ENCODE measurements at places on chromosomes 1 and 21.

DNA sequence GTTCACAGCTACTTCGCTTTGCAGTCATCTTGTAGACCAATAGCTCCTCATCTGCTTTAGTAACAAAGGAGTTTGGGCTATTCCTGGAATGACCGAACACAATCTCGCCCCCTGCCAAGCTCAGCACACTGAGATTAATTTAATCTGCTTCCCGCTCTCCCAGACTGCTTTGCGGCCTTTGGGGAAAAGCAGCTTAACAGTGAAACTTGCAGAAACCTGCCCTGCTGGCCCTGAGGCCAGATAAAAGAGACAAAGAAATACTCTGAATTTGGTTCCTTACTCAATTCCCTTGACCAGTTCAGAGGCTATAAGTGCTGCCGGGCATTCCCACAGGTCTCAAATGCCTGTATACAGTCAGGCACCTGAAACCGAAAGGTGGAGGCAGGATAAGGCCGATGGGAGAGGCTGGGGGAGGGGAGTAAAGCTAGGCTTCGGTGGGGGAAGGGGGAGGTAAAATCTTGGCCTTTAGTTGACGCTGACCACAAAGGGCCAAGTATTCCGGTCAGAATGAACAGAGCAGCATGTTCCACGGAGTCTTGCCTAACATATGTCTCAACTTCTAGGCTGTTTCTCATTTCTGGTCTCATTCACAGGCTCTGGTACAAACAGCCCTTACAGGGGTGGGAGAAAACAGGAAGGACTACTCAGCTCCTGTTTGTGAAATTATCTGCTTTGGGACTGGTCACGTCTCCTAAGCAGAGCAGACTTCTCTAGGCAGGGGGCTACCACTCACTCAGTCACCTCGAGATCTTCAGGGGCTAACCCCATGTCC lies 17.7 kb upstream of the A3GALT2 start:
- no peak for DNase-seq

DNA sequence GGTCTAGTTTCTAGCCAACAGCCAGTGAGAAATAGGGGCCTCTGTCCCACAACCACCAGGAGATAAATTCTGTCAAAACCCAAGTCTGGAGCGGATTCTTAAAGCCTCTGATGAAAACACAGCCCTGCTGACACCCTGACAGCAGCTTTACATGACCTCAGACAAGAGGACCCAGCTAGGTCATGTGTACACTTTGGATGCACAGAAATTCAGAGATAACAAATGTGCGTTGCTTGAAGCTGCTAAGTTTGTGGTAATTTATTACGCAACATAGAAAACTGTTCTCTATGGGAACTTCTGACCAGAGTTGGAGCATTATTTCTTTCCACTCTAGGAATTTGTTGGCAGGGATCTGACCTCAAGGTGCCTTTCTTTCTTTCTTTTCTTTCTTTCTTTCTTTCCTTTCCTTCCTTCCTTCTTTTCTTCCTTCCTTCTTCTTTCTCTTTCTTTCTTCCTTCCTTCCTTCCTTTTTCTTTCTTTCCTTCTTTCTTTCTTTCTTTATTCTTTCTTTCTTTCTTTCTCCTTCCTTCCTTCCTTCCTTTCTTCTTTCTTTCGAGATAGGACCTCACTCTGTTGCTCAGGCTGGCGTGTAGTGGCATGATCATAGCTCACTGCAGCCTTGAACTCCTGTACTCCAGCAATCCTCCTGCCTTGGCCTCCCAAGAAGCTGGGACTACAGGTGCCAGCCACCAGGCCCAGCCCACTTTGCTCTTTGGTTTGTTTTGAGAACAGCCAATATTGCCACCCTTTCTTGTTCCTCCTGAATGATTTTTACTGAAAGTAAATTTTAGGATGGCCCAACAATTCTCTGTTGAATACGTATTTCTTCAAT lies 14.9 kb upstream of the HMGCS2 start:
- DNase-seq: no peak

DNA sequence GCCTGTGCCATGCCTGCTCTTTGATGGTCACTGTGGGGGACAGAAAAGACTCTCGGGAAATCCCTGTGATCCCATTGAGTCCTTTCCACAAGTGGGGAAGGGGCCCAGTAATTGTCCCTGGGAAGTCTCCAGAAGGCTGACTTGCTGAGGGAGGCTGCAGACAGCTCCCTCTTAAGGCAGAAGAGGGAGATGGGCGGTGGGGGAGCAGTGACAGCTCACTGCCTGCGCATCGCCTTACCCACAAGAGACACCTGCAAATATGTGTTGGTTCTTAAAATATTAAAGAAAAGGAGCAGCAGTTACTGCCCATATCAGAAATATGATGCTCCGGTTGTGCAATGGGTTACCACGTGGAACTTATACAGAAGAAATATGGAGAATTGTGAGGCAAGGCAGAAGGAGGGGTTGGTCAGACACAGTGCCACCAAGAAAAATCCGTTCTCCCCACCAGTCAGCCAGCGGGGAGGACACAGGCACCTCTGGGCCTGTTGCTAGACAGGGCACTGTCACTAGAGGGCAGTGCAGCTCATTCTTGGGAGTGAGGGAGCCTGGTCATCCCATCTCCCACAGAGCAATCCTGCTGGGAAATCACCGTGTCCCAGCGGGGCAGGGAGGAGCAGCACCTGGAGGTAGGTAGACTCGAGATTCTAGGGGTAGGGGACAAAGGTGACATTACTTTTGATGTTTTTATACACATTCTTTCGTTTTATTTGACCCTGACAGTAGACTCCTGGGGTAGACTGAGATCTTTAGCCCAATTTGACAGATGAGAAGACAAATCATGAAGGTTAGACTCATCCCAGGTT lies 6.9 kb upstream of the CAMK1G start:
- DNase-seq: peak; percentile 71

- no peak for DNase-seq
These were observed 50.4 kb upstream of the EPHA8 start for GRCh38 chr1:22512873-22513272.

DNA sequence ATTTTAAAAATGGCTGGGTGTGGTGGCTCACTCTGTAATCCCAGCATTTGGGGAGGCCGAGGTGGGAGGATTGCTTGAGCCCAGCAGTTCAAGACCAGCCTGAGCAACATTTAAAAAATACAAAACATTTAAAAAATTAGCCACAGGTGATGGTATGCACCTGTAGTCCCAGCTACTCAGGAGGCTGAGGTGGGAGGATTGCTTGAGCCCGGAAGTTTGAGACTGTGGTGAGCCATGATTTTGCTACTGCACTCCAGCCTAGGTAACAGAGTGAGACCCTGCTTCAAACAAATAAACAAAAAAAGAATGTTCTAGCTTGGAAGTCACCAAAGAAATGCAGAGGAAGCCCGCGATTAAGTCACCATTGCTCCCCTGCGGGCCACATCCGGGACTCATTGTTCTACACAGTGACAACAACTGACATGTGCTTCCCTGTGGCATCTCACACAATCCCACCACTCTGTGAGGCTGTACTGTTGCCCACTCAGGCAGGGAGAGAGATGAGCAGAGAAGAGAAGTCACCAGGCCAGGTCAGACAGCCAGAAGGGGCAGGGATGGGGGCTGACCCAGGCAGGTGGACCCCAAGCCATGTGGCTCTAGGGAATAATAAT lies 18.4 kb upstream of the SPATC1L start:
- no peak for DNase-seq

DNA sequence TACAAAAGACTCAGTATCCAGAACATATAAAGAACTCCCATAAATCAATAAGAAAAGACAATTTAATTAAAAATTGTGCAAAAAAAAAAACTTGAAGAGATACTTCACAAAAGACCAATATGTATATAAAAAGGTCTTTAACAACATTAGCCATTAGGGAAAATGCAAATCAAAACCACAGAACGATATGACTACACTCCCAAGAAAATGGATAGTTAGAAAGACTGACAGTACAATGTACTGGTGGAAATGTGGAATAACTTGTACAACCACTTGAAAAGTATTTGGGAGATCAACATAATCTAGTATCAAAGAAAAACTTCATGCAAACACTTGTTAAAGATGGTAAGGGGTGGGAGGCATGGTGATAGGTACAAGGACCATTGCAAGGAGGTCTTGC lies 3.9 kb upstream of the CLCA1 start:
- DNase-seq: no peak

- DNase-seq: peak; percentile 6
These were observed 85.7 kb downstream of the ST6GALNAC3 start for GRCh38 chr1:76160225-76160624.

- no peak for DNase-seq
These were observed 27.8 kb downstream of the WNT9A start for GRCh38 chr1:227919906-227920305.

Data from CD4-positive, alpha-beta T cell treated with Interleukin-6 for 4 hours (primary cell).